ENCODE measurements at places on chromosomes 4 and X. TPM values are rescaled to one million over a fixed set of nuclear protein-coding genes. Genes with fewer than 3 reads are reported as not detected.

Gene AVPR2
- 0.84 TPM for total RNA-seq

Gene RP2
- total RNA-seq, result 5.8 TPM

Gene SLC26A1
- 0.58 TPM for total RNA-seq

Gene IGSF1
- 90.7 TPM for total RNA-seq

Gene CAPN6
- 253 TPM for total RNA-seq

Gene ACE2
- 0.04 TPM for total RNA-seq

Gene MAGEA12
- total RNA-seq, result not detected

Gene FAM13A
- 39.7 TPM for total RNA-seq

Gene KIAA1210
- 0.18 TPM for total RNA-seq

Gene TMEM271
- total RNA-seq, result 0.04 TPM

Gene UVSSA
- 5.9 TPM for total RNA-seq

Gene STAP1
- total RNA-seq, result 0.04 TPM

Gene KCNE5
- 27.6 TPM for total RNA-seq

Gene EMD
- total RNA-seq, result 8.7 TPM

Gene ZFYVE28
- 2.6 TPM for total RNA-seq

Gene PSAPL1
- not detected for total RNA-seq

DNA sequence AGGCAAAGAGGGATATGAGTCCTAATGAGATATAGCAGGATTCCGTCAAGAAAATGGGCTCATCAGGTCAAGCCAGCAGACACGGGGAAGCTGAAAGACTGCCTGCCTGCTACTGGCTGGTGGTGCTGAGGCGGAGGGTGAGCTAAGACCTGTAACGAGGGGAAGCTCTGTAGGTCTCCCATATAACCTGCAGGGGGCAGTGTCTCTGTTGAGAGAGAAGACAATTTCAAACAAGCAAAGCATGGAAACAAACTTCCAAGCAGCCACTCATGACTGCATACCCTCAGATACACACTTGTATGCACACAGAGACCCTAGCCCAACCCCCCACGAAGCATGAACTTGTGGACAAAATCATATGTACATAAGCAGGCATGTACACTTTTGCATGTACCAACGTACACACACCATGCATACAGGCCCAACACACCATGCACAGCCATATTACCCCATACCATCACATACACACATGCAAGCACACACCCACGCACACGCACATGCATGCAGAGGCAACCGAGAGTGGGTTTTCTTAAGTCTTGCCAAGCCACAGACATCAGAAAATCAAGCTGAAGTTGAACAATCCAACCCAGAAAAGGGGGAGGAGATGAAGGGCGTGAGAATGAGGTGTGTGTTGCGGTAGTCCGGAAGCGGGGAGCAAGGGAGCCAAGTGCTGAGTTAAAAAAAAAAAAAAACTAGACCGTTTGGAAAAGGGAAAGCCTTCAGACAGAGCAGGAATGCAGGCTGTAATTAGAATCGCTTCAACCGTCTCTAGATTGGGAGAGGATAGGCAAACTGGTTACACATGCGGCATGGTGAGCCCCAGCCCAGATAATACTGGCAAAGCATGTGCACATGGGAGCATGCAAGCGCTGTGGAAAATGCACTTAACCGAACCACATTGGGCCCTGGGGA lies 71.0 kb downstream of the PJA1 start:
- peak; percentile 69 for DNase-seq

DNA sequence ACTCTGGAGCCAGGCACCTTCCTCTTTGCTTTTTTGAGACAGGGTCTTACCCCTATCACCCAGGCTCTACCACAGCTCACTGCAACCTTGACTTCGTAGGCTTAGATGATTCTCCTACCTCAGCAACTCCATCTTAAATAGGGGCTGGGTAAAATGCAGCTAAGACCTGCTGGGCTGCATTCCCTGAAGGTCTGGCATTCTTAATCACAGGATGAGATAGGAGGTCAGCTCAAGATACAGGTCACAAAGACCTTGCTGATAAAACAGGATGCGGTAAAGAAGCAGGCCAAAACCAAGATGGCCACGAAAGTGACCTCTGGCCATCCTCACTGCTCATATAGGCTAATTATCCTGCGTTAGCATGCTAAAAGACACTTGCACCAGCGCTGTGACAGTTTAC lies 770.8 kb upstream of the PRKX start:
- no peak for DNase-seq

DNA sequence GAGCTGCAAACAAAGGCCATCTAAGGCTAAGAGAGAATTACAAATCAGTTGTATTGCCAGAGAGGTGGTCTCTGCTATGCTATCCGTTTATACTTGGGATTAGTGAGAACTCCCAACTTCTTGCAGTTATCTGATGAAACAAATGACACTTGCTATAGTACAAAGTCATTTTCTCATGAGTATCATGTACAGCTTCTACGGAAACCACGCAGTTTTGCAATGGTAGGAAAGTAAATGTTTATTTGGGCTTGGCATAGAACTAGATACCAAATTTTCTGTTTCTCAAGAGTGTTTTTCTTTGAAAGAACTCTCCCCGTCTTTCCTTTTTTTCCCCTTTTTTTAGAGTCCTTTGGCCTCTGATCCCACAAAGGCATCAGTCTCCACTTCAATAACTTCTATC lies 128.2 kb upstream of the ENPEP start:
- DNase-seq, result no peak

- DNase-seq, result peak; percentile 56
Observed at GRCh38 chr4:127196655-127197352, 436.0 kb upstream of the INTU start.

DNA sequence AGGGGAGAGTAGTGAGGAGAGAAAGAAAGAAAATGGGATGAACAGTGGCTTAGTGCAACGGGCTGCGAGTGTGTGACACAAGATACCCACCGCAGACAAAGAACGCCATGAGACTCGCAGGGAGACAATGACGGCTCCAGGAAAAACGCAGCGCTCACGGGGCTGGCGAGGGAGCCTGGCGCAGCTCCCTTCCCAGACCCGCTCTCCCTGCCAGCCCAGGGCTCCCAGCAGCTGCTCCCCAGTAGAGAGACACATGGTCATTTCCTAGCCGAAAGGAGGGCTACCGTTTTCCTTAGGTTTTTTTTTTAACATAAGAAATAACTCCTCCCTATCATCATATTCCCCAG lies 149.5 kb downstream of the MAML3 start:
- peak; percentile 71 for DNase-seq

- no peak for DNase-seq
Observed at GRCh38 chr4:152102436-152103000, 341.7 kb upstream of the GATB start.

GRCh38 chr4:165766976-165767375 lies 106.1 kb upstream of the TLL1 start:
- no peak for DNase-seq

DNA sequence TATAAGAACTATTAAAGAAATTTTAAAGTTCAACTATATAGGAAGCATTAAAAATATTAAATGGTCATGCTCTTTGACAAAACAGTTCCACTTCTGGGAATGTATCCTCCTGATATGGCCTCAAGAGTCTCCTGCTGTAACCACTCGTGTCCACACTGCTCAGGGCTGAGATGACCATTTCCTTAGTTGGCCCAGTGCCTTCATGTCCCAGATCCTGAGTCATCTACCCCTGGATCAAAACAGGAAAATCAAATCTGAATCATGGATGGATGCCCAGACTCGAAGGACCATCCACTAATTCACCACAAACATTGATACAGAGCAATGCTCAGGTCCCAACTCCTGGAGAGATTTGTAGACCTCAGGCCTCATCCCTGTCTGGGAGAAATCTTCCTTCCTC lies 44.7 kb downstream of the GPRASP3 start:
- DNase-seq, result peak; percentile 23

DNA sequence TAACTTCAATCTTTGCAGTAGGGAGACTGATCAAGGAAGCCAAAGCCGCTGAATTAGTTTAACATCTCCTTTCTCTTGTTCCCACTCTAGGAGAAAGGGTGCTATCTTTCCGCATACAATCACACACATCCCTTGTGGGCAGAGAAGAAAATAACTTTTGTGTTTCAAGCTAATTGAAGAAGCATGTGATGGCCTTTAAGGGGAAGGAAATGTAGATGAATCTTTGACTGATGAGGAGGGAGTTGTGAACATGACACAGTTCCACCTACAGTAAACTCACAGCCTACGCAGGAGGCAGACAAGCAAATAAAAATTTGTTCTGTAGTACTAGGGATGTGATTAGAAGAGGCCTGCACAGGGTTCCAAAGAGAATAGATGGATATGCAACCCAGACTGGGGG lies 14.7 kb upstream of the SPATA4 start:
- no peak for DNase-seq

DNA sequence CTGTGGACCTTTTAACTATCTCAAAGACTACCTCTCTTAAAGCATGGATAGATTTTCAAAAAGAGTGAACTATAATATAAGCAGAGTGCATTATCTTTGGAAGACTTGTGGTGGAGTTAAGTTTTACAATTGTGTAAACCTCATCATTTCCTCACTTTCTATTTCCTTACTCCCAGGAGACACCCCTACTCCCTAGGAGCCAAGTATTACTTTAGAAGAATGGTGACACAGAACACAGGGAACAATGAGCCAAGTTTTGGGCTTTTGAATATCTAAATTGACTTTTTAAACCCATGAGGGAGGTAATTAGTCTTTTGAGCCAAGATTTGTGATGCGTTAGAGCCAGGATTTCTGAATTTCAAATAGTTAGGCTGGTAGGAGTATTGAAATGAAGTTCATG lies 78.9 kb upstream of the UNC5C start:
- DNase-seq, result no peak

GRCh38 chrX:48083706-48084105 lies 12.3 kb upstream of the ZNF630 start:
- no peak for DNase-seq

GRCh38 chrX:37745354-37745753 lies 34.5 kb upstream of the CYBB start:
- DNase-seq, result peak; percentile 77

DNA sequence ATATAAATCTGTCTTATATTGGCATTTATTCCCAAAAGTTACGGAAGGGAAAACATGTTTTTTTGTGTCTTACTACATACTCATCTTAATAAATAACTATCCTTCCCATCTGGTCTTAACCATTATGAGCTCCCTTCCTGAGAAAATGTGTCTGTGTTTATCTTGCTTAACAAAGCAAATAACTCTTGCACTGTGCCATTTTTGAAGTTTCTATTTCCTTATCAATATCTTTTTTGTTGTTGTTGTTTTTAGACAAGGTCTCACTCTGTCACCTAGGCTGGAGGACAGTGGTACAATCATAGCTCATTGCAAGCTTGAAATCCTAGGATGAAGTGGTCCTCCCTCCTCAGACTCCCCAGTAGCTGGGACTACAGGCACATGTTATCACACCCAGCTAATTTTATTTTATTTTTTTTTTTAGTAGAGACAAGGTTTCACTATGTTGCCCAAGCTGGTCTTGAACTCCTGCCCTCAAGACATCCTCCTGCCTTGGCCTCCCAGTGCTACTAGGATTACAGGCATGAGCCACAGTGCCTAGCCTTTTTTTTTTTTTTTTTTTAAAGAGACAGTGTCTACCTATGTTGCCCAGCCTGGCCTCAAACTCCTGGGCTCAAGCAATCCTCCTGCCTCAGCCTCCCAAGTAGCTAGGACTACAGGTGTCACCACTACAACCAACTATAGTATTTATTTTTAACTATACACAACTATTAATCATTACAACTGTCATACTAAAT lies 36.9 kb downstream of the CNOT6L start:
- DNase-seq, result no peak

GRCh38 chr4:148477276-148477675 lies 35.1 kb upstream of the NR3C2 start:
- no peak for DNase-seq

- no peak for DNase-seq
Observed at GRCh38 chr4:139589336-139590018, 33.5 kb upstream of the SETD7 start.

- peak; percentile 53 for DNase-seq
Observed at GRCh38 chrX:117972711-117973109, 143.9 kb downstream of the KLHL13 start.

- DNase-seq, result no peak
Observed at GRCh38 chr4:154004016-154004415, 215.1 kb upstream of the SFRP2 start.

GRCh38 chr4:98447648-98448047 lies 186.5 kb downstream of the RAP1GDS1 start:
- no peak for DNase-seq

GRCh38 chrX:154135458-154136229 lies 8.4 kb upstream of the OPN1LW start:
- DNase-seq, result no peak

- peak; percentile 75 for DNase-seq
Observed at GRCh38 chr4:109078724-109079123, 223.7 kb downstream of the COL25A1 start.

GRCh38 chrX:116449156-116449555 lies 12.8 kb downstream of the SLC6A14 start:
- no peak for DNase-seq

GRCh38 chrX:117538178-117539089 lies 578.2 kb downstream of the KLHL13 start:
- DNase-seq, result peak; percentile 4

- no peak for DNase-seq
Observed at GRCh38 chr4:7202411-7202810, 10.1 kb downstream of the SORCS2 start.

DNA sequence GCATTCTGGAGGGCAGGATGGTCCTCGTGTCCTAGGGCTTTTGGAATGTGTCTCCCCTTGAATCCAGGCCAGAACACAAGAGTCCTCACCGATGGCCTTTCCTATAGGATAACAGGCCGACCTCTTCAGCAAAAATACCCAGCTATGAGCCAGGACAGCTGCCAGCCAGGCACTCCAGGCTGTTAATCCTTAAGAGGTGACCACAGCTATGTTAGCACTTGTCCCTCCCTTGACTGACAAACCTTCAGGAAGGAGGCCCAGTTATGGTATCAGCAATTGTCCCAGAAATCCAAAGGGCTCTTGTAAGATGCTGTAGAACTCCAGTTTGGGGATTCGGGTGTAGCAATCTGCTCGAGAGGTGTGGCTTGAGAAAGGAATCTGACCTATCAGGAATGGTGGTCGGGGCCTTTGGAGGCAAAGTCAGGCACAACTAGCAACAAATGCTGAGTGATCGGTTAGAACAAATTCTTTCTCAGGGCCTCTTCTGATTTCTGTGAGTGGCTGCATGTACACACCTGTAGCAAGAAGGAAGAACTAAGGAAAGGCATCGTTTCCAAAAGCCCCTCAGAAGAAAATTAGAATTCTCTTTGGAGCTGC lies 54.6 kb downstream of the PTCHD1 start:
- peak; percentile 11 for DNase-seq

GRCh38 chr4:144360146-144360793 lies 219.8 kb upstream of the GYPA start:
- no peak for DNase-seq

DNA sequence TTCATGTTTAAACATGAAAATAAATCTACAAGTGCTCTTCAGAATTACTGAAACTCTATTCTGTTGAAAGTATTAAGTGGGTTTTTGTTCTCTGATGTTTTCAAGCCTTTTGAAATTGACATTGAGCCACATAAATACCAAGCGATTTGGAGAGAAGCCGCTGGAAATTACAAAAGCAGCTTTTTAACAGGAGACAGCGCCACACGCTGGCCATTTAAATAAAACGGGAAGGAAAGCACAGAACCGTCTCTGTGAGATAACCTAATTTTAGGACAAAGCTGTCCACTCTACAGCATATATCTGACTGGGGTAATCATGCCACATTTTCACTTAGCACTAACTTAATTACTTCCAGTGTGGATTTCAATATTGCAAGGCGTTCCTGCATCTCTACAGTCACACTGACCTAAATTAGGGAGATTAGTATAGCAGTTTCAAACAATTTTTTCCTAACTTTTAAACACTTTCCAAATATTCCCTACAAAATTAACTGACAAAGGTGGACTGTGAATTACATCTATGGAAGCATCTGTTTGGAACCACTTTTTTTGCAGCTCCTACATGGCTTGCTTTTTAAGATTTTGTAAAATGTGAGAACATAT lies 6.8 kb upstream of the ANOS1 start:
- DNase-seq, result peak; percentile 77

GRCh38 chr4:80529026-80529425 lies 193.5 kb downstream of the CFAP299 start:
- peak; percentile 11 for DNase-seq

Measured in muscle of leg (tissue), 16 donors.